Ovary (tissue), 10 donors: ENCODE measurements at places on chromosomes 13 and 19. TPM values are rescaled to one million over a fixed set of nuclear protein-coding genes. Genes with fewer than 3 reads are reported as not detected.
A peak's percentile ranks its signal among the peaks of the same experiment; 100 is the strongest.

DNA sequence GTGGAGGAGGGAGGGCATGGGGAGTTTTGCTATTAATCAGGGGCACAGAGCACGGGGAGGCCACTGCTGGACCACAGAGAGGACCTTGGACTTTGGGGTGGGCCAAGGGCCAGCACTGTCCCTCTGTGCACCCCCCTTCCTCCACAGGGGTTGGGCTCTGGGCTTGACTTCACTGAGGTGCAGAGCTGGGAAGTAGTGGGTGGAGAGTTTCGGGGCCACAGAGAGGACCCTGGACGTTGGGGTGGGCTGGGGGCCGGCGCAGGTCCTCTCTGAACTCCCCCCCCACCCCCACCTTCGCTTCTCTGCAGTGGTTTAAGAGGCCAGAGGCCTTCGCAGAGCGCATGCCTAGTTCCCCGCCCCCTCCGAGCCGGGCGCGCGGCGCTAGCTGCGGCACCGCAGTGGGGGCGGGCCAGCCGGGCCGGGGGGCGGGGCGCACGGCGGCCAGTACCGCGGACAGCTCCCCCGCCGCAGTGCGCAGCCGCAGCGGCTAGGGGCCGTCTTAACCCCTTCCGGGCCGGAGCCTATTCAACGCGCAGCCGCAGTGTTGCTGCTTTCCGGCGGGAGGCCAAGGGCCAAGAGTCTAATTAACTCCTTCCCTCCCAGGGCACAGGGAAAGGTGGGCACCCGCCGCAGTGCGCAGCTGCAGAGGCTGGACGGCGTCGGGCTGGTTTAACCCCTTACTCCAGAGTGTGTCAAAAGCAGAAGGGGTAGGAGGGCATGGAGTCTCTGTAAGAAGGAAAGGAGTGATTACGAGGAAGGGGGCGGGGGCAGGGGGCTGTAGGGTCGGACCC lies 3.7 kb downstream of the KCNC3 start:
- DNase-seq = peak; percentile 52

Gene GCDH
- 35.3 TPM for polyA plus RNA-seq

GRCh38 chr19:46954993-46955812 lies 64.4 kb upstream of the NPAS1 start:
- no peak for DNase-seq

Gene NLRP7
- 0.10 TPM for polyA plus RNA-seq

Gene NALCN
- 0.17 TPM for polyA plus RNA-seq

GRCh38 chr19:1513499-1514294 lies 878 bp upstream of the ADAMTSL5 start:
- no peak for DNase-seq

DNA sequence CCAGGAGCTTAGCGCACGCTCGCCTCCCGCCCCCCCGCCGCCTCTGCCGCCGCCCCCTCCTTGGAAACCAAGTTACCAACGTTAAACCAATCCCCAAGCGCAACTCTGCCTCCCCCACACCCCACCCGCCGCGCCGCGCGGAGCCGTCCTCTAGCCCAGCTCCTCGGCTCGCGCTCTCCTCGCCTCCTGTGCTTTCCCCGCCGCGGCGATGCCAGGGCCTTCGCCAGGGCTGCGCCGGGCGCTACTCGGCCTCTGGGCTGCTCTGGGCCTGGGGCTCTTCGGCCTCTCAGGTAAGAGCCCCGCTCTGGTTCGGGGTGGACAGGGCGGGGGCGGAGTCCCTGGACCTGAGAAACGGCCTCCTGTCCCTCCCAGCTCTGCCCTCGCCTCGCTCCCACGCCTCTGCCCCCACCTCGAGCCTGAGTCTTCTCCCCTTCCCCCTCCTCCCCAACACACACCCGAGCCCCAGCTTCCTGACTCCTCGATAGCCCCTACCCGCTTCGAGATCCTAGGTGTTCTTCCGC lies at the start of gene ICAM5:
TSS of gene ICAM5 (plus strand) at position 117 of the 521 bp plus-strand sequence. CDS start at position 209, 92 bp downstream.
- DNase-seq = no peak
